ENCODE measurements at places on chromosomes 3 and 15. TPM values are rescaled to one million over a fixed set of nuclear protein-coding genes. Genes with fewer than 3 reads are reported as not detected.

DNA sequence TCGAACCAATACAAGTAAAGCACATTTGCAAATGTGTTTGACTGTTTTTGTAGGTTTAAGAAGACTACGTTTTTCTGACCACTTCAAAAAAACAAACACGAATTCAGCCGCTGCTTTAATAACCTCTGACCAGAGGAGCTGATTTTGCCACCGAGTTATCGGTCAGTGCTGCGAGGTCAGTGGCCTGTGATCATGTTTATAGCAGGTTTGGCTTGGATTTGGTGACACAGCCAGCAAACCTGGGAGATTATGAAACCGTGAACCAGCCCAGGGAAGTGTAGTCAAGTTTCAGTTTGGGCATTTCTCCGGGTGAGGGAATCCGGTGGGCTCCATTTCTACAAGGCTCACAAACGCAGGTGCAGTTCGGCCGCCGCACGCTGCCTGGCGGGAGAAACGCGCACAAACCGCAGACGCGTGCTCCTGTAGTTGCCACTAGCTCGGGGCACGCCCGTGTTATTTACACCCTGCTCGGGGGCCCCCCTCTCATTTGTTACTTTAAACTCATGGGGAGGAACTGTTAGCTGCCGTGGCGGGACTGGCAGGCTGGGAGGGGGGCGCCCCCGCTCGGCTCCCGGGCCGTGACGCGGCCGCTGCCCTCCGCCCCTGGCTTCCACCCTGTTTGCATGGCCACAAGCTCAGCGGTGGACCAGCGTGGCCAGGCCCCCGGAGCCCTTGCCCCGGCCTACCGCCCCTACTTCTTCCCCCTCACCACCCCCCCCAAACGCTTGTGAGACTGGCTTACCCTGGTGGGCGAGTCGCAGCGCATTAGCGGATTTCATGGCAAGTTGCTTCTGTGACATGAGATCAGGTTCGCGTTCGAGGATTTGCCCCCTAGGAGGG, 13.6 kb upstream of the ONECUT1 start:
- DNase-seq, result no peak

The ZNF106 gene
- total RNA-seq, result 37.0 TPM

The GRAMD2A gene
- not detected for total RNA-seq

The CPLX3 gene
- total RNA-seq, result not detected

The CAMP gene
- total RNA-seq, result 0.20 TPM

The AMOTL2 gene
- total RNA-seq, result 13.1 TPM

DNA sequence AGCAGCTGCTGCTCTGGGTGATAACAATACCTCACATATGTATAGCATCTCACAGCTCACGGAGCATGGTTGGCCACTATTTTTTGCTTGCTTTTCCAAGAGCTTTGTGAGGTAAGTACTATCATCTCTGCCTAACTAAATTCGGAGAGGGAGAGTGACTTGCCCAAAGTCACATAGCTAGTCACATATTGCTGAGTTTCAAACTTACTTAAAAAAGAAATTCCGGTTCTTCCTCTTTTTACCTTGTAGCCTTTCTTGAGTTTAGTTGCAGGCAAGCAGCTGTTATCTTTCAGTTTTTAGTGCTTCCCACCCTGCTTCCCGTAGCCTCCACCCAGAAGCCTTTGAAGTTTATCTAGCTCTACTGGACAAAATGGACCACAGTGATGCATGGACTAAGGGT, 309.2 kb downstream of the PDCD6IP start:
- no peak for DNase-seq

DNA sequence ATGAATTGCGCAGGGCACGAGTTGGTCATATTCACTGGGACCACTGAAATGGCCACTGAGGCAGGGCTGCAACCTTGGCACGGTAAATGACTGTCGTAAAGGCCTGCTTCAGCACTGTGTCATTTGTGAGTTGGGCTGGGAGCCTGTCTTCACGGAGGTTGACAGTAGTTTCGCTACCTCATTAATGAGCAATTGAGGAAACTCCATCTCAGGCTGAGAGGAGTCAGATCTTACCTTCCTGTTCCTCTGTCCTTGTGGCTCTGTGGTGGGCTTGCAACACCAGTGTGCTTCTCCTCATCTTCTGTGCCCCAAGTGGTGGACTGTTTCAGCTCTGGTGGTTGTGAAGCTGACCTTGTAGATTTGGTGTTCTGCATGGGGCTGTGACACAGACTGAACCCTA, 80.1 kb upstream of the EIF1B start:
- no peak for DNase-seq

The ITGB5 gene
- total RNA-seq, result 287 TPM

The CCR1 gene
- 0.59 TPM for total RNA-seq

The CD96 gene
- 4.2 TPM for total RNA-seq

- DNase-seq, result no peak
Measured at GRCh38 chr3:13637311-13637891, 88.5 kb downstream of the FBLN2 start.

- no peak for DNase-seq
Measured at GRCh38 chr15:66896611-66897010, 168.8 kb upstream of the SMAD3 start.

GRCh38 chr15:99343881-99344551, 92.7 kb downstream of the LRRC28 start:
- peak; percentile 43 for DNase-seq

The AHSG gene
- not detected for total RNA-seq

DNA sequence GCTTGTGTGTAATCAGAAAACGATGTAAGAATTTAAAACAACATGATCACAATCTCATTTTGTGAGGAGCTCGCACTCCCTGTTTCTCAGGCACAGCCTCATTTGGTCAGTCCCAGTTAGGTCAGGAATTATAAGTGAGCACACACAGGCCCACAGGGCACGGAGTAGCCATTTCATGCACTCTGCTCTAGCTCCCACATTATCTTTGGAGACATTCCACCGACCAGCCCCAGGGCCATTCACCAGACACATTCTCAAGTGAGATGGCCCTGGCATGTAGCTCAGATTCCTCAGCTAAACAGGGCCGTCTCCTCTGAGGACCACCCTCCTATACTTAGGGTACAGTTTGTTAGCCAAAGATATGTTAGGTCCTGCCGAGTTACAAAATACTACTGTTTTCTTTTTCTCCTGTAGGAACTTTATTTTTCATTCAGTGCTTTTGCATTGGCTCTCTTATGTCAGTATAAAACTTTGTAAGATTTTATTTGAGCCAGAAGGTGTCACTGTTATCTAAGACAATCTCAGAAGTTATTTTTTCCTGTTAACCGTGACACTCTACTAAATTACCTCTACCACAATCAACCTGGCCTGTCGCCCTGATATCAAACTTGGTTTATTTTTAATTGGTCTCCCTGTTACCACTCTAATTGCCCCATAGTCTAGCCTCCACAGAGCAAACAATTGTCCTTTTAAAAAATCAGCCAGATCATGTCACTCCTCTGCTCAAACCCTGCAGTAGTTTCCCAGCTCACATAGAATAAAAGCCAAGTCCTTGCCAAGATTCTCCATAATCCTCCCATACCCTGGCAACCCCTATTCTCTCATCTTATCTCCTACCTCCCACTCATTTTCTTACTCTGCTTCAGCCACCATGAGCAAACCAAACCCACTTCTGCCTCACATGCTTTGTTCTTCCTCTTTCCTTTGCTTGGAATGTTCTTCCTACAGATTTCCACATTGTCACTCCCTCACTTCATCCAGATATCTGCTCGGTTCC, 105.7 kb downstream of the PPP2R3A start:
- DNase-seq, result peak; percentile 94

DNA sequence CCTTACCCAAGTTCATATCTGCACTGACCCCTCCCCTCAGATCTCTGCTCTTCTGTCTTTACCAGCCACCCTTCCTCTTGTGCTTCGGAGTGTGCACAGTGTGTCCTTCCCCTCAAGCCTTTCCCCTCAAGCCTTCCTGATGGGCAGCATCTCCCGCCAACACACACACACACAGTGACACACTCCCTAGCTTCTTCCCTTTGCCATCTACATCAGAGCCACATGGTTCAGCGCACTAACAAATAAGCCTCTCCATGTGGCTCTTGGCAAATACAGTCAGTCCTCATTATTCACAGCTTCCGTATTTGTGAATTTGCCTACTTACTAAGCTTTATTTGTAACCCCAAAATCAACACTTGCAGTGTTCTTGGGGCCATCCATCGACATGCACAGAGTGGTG, 37.5 kb downstream of the SH3BP5 start:
- DNase-seq, result no peak

DNA sequence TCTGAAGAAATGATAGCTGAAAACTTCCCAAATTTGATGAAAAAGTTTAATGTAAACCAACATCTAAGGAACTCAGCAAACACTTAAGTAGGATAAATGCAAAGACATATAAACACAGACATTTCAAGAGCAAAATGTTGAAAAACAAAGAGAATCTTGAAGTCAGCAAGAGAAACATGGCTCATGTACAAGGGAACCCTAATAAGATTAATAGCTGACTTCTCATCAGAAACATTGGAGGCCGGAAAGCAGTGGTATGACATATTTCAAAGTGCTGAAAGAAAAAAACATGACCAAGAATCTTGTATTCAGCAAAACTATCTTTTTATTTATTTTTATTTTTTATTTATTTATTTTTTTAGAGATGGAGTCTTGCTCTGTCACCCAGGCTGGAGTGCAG, 10.6 kb upstream of the PRKCI start:
- DNase-seq, result no peak

GRCh38 chr15:25897658-25898057, 34.5 kb upstream of the ATP10A start:
- DNase-seq, result no peak

The CACNA1D gene
- 0.12 TPM for total RNA-seq

GRCh38 chr3:28171962-28172361, 69.5 kb upstream of the CMC1 start:
- DNase-seq, result peak; percentile 33

- no peak for DNase-seq
Measured at GRCh38 chr3:133426721-133427120, 26.9 kb downstream of the BFSP2 start.

- no peak for DNase-seq
Measured at GRCh38 chr3:160126761-160127160, 98.5 kb upstream of the C3orf80 start.

DNA sequence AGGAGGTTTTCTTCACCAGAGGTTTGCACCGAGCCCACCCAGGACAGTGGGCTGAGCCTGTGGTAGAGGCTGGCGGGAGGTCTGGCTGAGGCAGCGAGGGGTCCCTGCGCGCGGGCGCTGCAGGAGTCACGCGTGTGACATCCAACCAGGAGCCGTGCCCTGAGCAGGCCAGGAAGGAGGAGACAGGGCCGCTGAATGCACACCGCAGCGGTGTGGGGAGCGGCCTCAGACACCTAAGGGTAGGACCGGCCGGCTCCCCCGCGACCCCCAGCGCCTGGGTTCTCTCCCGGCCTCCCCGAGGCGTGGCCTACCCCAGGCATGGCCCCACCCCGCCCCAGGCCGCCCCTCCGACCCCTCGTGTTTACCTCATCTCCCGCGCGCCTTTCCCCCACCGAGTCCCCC, 412 bp downstream of the SLC41A3 start:
- DNase-seq, result peak; percentile 44

DNA sequence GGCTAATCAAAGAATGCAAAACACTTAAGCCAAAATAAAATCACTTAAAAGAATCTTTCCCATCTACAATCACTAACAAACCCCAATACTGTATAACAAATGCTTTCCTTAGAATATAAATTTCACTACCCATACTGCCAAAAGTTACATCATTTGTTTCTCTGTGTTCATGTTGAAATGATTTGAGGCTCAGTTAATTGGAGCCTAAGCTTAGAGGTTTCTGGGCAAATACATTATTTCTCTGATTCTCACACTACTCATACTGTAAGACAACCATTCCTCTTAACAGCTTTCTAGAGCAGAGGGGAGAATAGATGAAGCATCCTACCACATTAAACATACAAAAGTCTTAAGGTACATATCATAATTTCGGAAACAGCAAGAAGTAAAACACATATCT, 2.1 kb downstream of the RIOX2 start:
- DNase-seq, result no peak

The GRIP2 gene
- not detected for total RNA-seq

- DNase-seq, result no peak
Measured at GRCh38 chr3:64098670-64099069, 75.4 kb upstream of the PSMD6 start.

GRCh38 chr3:10445561-10446175, 59.7 kb downstream of the ATP2B2 start:
- peak; percentile 50 for DNase-seq

The PAK6 gene
- 9.5 TPM for total RNA-seq

DNA sequence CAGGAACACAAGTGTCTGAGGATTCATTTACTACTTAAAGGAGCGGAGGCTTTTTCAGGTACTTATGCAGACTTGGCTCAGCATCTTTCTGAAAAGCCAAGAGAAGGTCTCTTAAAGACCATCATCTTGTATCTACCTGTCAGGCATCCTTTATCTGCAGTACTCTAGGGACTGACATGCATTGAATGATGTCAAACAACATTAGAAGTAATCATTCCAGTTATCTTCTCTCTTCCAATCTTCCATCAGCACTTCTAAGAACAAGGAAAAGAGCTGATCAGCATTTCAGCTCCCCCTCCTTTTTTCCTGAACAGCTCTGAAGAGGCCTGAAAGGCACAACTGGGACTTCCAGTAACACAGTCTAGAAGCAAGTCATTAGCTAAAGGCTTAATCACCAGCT, 214.8 kb downstream of the KCNH8 start:
- no peak for DNase-seq

The XCR1 gene
- not detected for total RNA-seq

The TMC3 gene
- total RNA-seq, result not detected

GRCh38 chr3:195820901-195821300, 9.2 kb upstream of the MUC4 start:
- no peak for DNase-seq

DNA sequence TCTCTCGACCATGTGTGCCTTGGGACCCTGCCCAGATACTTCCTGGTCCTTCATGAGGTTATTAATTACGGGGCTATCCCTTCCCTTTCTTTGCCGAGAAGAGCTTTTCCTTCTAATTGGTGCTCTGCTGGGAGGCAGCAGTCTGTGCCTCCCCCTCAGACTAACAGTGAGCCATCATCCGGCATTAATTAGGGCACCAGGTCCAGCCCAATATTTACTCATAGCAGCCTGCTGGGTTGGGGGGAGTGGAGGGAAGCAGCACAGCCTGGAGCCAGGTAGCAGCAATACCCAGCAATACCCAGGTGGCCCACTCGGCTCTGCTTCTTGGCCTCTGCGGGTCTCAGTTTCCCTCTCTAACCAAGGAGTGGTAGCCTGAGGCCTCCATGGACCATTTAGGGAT, 20.1 kb downstream of the CACNA2D2 start:
- no peak for DNase-seq

DNA sequence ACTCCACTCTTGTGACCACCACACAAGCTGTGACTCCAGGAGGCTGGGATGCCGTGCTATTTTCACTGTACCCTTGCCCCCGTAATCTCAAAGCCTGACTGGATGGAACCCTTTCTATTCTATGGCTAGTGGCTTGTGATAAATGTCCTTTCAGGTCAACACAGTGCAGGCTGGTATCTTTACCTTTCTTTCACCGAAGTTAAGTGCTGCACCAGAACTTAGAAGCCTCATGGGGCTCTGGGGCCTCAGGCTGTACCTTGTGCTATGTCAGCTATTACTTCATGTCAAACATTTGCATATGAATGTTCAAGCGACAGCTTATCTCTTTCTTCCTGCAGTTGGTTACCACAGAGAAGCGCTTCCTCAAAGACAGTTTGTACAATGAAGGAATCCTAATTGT, 66.8 kb downstream of the RPL39L start:
- no peak for DNase-seq

- DNase-seq, result no peak
Measured at GRCh38 chr3:156617145-156617544, 57.2 kb upstream of the TIPARP start.

GRCh38 chr15:67906382-67906781, 66.5 kb upstream of the RNU6-1 start:
- DNase-seq, result peak; percentile 40

GRCh38 chr3:71069797-71070196, 513.7 kb downstream of the FOXP1 start:
- DNase-seq, result peak; percentile 40

The GPR160 gene
- total RNA-seq, result 0.24 TPM

GRCh38 chr3:150370122-150370602, 37.9 kb upstream of the TSC22D2 start:
- peak; percentile 97 for DNase-seq

All from RPMI7951 (cell line).